ENCODE measurements at places on chromosomes 6 and 20.

GRCh38 chr6:29941016-29941415 lies 1.3 kb upstream of the HLA-A start:
- no peak for DNase-seq

DNA sequence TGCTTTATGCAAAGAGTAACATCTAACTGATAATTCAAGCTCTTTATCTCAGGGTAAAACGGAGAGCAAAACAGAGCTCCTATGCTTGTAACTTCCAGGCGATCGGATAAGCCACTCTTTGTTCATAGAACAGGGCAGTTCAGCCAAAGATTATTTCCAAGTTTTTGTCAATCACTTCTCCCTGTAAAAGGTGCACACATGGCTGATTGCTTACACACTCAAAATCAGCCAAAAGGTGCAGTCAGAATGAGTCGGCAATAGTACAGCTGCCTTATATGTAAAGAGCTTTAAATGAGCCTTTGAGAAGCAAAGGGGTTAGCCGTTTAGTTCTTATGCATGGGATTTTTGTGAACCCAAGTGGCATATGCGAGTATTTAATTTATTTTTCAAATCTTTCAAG lies 449.6 kb upstream of the POU3F2 start:
- DNase-seq = no peak

DNA sequence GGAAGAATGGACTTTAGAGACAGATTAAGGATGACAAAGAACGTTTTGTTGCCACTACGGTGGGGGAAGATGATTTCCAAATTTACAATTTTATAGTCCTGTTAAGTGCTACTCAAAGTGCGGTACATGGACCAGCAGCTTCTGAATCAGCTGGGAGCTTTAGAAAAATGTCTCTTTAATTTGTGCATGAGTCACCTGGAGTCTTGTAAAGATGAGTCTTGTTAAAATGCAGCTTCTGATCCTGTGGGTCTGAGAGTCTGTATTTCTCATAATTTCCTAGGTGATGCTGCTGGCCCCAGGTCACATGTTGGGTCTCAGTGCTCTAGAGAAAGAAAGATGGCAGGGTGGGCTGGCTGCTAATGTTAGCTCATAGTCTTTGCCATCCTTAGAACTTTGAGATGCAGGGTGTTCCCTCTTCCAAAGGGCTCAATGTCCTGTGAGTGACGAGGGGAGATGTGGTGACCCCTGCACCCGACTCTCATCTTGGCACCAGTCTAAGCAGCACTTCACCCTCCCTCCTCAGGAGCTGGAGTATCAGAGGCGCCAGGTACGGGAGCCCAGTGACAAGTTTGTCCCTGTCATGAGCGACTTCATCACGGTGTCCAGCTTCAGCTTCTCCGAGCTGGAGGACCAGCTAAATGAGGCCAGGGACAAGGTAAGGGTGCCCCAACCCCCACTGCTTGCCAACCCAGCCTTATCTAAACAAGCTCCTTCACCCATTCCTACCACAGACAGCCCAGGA lies 34.5 kb downstream of the MOCS1 start:
- DNase-seq = no peak

DNA sequence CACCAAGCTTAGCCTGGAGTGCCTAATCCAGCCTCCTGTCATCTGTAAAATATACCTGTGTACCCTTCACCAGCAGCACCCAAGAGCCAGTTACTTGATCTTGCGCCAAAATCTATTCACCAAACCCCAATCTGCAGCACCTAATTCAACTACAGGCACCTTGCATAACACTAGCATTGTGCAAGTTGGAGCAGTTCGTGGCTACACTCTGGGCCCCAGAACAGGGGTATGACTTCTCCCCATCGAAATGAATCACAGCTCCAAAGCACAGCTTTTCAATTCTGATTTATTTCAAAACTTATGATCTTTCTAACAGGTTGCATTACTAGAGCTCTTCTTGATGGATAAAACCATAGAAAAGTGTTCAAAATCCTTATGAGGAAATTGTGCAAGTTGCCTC lies 100.4 kb upstream of the TCF21 start:
- DNase-seq = no peak

GRCh38 chr6:51108563-51109234 lies 290.0 kb downstream of the TFAP2B start:
- no peak for DNase-seq

- DNase-seq = no peak
Measured at GRCh38 chr6:105374010-105374420, 28.9 kb downstream of the PREP start.

- DNase-seq = no peak
Measured at GRCh38 chr6:108798670-108799353, 49.4 kb upstream of the ARMC2 start.

DNA sequence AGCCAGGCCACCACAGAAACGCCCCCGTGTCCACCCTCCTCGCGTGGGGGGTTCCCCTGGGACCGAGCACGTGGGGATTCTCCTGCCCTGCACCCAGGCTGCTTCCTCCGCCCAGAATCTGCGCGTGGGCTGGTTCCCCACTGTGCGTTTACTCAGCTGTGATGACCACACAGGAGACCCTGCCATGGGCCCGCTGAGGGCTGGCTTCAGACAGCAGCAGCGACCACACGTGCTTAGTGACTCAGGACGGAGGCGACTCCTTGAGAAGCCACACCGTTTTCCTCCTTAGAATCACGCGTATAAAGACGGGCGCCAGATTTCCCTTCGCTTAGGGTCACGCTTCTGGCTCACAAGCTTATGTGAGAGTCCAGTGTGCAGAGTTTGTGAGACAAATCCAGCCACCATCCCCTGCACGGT lies 63.9 kb upstream of the PDE10A start:
- DNase-seq = no peak

GRCh38 chr20:6579417-6579816 lies 188.1 kb upstream of the BMP2 start:
- no peak for DNase-seq

- DNase-seq = no peak
Measured at GRCh38 chr6:107673076-107673494, 151.0 kb downstream of the SCML4 start.

DNA sequence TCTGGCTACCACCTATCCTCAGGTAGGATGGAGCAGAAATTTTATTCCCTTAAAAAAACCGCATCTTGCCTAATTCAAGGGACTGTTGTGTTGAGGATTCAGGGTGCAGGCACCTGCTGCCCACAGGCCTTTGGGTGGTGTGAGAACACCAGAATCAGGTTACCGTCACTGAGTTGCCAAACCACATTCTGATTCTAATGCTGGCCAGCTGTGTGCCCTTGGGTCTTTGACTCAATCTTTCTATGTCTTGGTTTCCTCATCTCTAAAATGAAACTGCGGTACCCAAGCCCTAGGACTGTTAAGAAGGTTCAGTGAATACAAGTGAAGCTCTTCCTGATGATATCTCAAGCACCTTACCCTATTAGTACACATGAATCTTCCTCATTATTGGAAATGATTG lies 827.3 kb downstream of the DHX35 start:
- no peak for DNase-seq

GRCh38 chr6:154682633-154683125 lies 50.5 kb upstream of the SCAF8 start:
- no peak for DNase-seq

GRCh38 chr6:11255610-11256009 lies 23.1 kb upstream of the NEDD9 start:
- no peak for DNase-seq

DNA sequence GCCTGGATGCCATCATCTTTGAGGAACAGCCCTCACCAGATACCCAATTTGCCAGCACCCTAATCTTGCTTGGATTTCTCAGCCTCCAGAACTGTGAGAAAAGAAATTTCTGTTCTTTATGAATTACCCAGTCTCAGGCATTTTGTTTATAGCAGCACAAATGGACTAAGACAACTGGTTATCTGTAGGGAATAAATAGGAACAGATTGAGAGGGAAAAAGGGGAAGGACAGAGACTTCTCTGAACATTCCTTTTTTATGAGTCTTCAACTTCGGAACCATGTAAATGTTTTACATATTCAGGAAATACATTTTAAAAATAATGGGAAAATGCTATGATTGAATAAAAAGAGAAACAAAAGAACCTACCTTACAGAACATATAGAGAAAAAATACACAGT lies 20.9 kb downstream of the KCTD20 start:
- no peak for DNase-seq
